ENCODE measurements at places on chromosomes 2 and 18. TPM values are rescaled to one million over a fixed set of nuclear protein-coding genes. Genes with fewer than 3 reads are reported as not detected.

Gene TNFRSF11A
- 3.0 TPM for total RNA-seq

Gene C2orf80
- total RNA-seq = not detected

Gene C2orf92
- 5.3 TPM for total RNA-seq

Gene KCNG2
- total RNA-seq = not detected

Gene SERPINB12
- not detected for total RNA-seq

Gene B3GNT7
- not detected for total RNA-seq

Gene MRPL33
- 233 TPM for total RNA-seq

Gene FAM237A
- total RNA-seq = not detected

Gene NEU4
- total RNA-seq = not detected

Gene INHA
- total RNA-seq = 2.2 TPM

Measured in MCF 10A (cell line).